Urothelium cell line (cell line): ENCODE measurements at places on chromosomes 12 and 14.

DNA sequence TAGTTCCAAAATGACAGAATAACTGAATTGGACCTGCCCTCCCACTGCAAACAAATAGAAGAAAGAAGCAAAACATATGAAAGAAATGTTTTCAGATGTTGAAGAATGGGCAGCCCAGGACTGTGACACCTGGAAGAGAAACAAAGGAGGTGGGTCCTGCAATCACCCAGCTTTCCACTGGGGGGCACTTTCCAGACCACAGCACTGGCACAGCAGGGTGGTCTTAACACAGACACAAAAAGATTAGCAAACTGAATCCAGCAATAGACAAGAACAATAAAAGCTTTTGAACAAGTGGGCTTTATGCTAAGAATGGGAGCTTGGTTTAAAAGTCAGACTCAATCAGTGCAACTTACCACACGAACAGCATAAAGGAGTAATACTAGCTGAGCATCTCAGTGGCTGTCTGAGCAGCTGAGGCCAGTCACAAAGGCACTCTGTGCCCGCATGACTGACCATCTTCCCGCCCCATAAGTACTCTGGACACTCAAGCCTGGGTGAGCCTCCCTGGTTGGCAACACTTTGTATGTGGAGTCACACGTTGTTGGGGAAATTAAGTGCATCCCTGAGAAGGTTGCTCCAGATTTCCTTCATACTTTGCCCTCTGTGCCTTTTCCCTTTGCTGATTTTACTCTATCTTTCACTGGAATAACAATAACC, 27.7 kb downstream of the JKAMP start:
- DNase-seq = peak; percentile 46

- DNase-seq = no peak
Observed at GRCh38 chr12:31119192-31119802, 45.6 kb downstream of the DDX11 start.

DNA sequence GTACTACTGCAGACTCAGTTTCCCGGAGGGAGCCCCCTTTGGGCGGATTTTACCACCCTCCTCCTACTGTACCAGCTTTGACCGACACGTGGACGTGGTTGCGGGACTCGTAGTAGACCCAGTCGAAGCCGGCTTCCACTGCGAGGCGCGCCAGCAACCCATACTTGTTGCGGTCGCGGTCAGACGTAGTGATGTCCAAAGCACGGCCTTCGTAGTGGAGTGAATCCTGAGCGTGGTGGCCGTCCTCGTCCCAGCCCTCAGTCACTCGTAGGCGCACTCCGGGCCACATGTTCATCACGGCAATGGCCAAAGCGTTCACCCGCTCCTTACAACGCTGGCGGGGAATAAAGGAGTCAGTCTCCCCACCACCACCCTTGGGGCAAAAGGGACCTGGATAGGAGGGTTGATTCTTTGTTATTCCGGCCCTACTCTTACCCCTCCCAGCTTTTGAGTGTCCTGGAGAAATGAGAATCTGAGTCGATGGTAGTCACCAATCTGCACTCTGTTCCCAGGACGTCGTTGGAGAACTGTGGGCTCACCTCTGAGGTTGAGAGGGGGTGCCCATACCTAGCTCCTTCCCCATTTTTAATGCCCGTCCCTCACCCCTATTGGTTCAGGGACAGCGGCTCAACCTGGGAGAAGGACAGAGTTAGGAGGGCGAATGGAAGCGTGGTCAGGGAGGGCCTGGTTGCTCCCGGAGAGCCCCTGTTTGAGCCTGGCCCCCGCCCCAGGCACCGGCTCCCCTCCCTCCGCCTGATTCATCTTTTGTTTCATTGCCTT, 3.4 kb downstream of the DHH start:
- no peak for DNase-seq

GRCh38 chr12:119911182-119911581, 34.1 kb upstream of the CIT start:
- no peak for DNase-seq

DNA sequence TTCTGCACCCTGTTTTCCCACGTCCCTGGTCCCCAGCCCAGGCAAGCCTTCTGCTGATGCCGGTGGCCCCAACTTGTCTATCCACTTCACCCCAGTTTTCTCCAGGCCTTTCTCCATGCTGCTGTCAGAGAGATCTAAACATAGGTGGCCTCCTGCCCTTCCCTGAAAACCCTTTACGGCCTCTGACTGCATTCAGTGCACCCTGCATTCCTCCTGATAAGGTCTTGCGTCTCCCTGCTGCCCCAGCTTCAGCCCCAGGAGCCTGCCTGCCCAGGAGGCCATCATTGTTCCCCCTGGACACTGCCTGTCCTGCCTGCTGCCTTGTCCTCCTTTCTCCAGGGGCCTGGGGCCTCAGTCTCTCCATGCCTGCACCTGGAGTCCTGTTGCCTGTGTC, 29.8 kb downstream of the TRAF3 start:
- DNase-seq = no peak

DNA sequence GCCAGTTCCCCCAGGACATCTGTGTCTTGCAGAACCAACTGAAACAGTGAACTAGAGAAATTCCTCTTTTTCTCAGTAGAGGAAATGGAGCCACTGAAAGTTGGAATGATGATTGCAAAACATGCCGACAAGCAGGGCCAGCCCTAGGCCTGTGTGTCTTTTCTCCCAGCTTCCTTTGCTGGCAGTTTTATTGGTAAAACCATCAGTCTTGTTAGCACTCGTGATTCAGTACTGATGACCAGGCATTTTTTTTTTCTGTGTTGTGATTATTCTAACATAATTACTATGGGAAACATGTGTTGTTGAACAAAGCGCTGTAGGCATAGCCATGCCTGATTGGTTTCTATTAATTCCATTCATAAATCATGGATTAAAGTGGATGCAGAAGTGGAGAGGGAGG, 620.7 kb downstream of the AACS start:
- DNase-seq = no peak

GRCh38 chr14:54864526-54864925, 38.1 kb downstream of the GCH1 start:
- no peak for DNase-seq

DNA sequence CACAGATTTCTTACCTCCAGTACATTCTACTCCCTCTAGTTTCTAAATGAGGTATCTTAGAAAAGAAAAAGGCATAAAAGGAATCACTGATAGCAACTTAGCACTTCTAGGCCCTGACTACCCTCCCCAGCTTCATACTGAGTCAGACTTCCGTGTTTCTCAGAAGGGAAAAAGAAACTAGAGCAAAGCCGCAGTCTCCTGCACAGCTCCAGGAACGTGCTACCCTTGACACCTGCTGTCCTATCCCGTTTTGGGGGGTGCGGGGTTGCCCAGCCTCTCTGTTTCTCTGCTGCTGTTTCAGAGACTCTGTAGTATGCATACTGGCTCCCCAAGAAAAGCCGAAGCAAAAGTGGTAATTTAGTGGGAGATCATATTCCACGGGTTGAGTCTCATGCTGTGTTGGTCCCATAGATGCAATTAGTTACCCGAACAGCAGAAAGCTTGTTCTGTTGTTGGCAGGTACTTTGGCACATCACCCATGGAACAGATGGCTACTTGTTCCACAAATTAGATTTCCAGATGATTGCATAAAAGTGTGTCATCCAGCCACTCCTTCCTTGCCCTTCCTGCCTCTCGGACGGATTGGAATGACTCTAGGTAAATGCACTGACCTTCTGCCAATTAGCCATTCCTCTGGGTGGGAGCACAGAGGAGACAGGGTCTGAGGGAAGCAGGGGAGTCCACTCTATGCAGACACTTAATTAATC, 438.1 kb downstream of the FUT8 start:
- DNase-seq = no peak

DNA sequence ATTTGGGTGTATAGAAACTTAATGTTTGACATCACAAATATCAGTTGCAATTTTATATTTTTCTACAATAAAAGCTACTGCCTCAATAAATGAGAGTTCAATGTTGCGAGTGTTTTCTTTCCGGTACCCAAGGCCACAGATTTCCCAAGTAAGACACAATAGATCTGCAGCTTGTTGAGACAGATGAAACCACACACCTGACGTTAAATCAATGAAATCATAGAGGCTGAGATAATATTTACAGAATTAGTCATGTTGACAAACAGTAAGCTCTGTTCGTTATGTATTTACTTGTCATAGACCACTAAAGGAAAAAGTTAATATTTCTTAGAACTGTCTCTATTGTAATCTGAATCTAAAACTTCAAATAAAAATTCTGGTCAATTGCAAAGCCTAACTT, 49.2 kb upstream of the PTHLH start:
- DNase-seq = no peak

- DNase-seq = no peak
Observed at GRCh38 chr12:89880690-89881350, 172.2 kb upstream of the ATP2B1 start.

DNA sequence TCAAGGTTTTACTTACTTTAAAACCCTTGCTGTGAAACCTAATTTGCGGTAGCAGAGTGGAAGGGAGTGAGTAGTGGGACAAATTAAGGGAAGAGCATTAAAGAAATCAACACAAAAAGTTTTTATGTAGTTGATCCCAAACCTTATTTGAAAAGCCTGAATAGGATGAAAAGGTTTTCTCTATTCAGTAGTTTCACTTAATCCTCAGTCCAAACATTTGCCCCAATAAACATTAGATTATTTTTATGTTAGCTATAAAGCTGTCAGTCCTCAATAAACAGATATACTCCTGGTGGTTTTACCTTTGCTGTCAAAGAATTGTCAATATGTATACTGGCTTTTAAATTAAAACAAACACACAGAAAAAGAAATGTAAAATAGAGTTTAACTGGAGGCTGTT, 136.0 kb downstream of the PAX9 start:
- no peak for DNase-seq

- DNase-seq = no peak
Observed at GRCh38 chr14:71610797-71611196, 321.4 kb upstream of the RGS6 start.

DNA sequence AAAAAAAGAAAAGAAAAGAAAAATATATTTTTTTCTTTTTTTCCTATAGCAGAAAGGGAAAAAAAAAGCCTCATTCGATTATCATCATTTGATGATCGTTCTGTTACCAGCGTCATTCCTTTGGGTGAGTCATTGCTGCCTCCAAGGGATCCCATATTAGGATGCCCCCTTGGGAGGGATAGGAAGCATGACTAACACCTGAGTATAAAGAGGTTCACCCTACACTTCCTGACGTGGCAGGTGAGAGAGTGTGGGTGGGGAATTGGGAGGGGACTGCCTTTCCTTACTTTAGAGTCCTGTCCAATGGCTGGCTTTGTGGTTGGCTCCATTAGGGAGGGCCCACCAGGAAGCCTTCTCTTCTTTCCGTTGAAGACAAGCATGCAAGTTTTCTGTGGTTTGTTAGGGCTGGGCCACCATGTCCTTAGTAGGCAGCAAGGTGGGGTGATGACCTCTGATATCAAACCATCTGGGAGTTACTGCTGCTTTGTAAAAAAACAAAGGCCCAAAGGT, 56.1 kb upstream of the FUT8 start:
- DNase-seq = peak; percentile 93

DNA sequence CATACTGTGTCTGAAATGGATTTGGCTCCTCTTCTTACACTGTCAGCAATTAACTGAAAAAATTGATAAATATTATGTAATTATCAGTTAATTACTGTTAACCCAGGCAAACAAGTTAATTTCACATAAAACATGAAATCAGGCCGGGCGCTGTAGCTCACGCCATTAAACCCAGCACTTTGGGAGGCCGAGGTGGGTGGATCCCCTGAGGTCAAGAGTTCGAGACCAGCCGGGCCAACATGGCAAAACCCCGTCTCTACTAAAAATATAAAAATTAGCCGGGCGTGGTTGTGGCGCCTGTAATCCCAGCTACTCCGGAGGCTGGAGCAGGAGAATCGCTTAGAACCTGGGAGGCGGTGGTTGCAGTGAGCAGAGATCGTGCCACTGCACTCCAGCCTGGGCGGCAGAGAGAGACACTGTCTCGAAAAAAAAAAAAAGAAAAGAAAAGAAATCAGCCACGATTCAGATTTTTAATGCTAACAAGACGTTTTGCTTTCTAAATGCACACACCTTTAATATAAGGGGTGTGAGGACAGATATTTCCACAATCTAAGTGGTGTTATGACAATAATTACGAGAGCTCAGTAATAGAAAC, 473 bp upstream of the TMEM19 start:
- DNase-seq = no peak

GRCh38 chr12:105674871-105675699, 344.6 kb downstream of the C12orf75 start:
- DNase-seq = no peak

DNA sequence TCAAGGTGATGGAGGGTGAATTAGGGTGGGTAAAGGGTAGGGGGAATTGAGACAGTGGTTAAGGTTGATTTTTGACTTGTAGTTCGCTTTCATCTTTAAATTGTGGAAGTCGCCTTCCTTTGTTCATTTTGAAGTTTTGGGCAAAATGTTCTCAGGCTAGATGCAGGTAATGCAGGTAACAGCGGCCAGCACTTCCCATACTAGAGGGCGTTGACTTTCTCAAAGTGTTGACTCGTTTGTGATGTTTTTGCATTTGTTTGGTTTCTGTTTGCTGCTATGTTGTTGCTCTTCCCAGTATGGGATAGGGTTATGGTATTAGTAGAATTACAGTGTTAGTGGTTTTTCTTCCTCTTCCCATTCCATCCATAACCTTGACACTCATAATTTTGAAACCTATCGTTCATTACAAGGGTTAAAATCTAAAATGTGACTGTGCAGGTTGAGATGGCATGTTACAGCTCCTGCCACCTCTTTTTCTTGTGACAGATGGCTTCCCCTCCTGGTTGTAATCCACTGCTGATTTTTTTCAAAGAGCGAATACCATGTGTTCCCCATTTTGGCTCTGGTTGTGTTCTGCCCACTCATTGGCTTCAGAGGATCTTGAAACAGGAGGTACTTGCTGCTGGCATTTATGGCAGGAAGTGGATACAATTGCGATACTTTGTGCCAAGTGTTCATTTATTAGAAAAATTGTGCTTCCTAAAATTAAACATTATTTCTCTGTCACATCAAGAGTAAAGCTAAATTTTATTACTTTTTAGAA, 57.1 kb downstream of the ERC1 start:
- DNase-seq = no peak

DNA sequence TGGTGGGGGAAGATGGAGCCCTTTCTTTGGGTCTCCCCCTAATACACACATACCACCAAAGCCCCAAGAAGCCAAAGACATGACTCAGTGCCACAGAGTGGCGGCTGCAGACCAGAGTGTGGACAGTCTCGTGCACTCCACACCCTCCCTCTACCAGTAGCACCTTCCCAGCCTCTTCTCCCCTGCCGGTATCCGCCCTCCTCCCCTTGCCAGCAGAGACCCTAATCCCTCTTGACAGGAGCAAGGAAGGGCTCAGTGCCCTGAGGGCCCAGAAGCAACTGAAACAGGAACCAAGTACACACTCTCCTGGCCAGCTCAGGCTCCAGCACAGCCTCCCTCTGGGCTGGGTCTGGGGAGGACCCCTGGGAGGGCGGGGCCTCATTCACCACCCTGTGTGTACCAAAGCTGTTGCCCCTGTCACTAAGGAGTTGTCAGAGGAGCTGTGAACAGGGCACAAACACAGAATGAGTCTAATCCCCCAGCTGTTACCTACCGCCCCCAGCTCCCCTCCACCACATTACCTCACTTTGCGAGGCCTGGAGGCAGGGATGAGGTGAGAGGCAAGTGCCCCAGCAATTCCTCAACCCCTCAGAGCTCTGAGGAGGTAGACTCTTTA, 8.2 kb downstream of the SPRYD3 start:
- DNase-seq = no peak
